ENCODE measurements at places on chromosomes 2 and 18. TPM values are rescaled to one million over a fixed set of nuclear protein-coding genes. Genes with fewer than 3 reads are reported as not detected.

- DNase-seq = no peak
Observed at GRCh38 chr18:33596178-33596854, 18.3 kb downstream of the ASXL3 start.

- no peak for DNase-seq
Observed at GRCh38 chr2:109162999-109163398, 34.0 kb downstream of the SH3RF3 start.

- DNase-seq = no peak
Observed at GRCh38 chr2:203744091-203744490, 37.7 kb downstream of the CD28 start.

DNA sequence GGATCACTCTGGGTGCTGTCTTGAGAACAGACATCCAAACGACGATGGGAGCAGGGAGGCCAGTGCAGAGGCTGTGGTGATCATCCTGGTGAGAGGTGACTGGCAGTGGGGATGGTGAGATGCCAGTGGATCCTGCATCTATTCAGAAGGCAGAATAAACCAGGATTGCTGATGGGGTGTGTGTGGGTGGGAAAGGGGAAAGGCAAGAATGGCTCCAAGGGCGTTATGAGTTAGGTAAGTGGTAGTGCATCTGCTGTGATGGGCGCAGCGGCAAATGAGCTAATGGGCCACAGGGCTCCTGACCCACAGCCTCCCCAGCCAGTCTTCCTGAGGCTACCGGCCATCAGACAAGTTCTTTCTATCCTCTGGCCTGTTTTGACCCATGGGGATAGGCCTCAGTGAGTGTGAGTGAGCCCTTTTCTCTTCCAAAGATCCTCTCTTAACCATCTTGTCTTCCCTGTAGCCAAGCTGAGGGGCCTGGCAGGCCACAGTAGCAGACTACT is 29.6 kb downstream of the SERTAD2 start:
- DNase-seq = no peak

CHN1 gene
- 23.8 TPM for total RNA-seq

Measured in cardiac septum (tissue), 1 donor.